ENCODE measurements at places on chromosomes 5 and 9.
A peak's percentile ranks its signal among the peaks of the same experiment; 100 is the strongest.

DNA sequence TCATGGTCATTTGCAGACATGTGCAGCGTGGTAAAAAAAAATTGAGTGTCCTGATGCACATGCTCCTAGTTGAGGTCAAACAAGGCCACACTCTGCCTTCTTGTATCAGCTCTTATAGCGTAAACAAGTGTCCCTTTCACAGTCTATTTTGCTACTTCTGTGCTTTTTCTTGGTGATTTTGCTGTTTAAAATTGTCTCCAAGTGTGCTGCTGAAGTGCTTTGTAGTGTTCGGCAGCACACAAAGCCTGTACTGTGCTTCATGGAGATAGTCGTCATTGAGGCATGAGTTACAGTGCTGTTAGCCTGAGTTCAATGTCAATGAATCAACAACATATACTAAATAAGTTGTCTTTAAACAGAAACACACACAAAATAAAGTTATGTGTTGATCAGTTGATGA, 690.4 kb upstream of the MEF2C start:
- DNase-seq, result no peak

GRCh38 chr5:28542987-28543386, 1504.6 kb upstream of the CDH9 start:
- no peak for DNase-seq

DNA sequence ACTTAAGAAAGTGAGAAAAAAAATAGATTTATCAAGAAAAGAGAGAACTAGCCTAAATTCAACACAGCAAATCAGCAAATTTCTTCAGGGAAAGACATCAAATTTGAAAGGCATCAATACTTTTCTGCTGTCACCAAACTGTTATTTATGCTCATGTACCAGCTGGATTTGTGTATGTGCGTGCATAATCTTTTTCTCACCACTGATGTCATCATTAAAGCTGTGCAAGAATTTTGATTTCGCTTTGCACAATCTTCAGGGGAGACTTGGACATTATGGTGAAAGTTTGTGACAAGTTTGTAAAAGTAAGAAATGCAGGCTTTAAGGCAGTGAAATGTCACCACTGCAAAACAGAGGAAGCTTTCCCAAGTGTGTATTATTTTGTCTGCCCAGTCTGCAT, 215.4 kb downstream of the SLF1 start:
- no peak for DNase-seq

DNA sequence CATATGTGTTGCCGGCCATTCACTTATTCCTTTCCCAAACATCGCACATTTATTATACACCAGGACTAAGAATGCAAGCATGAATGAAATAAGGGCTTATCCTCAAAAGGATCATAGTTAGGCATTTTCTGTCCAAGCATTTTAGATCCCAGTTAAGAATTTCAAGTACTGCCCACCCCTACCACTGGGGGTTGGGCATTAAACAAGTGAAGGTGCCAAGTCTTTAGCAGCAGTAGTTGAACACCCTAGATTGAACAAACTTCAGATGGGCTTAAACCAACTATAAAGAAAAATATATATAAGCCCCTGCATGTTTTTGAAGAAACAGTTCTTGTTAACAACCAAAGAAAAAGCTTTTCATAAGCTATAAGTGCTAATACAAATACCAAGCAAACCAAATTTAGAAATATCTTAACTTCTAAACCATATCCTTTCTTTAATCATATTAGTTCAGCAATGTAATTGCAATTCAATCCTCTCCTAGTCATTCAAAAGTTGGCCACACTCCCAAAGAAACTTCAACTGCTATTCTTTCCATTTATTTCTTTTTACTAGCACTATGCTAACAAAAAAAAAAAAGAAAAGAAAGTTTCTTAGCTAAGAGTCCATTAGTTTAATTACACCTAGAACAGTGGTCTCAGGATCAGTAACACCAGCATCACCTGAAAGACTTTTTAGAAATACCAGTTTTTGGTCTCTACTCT, 149.8 kb downstream of the MLLT3 start:
- DNase-seq, result no peak

- no peak for DNase-seq
Measured at GRCh38 chr5:159097784-159098602, 1.7 kb downstream of the EBF1 start.

- DNase-seq, result no peak
Measured at GRCh38 chr9:86921151-86921923, 26.0 kb downstream of the GAS1 start.

- DNase-seq, result no peak
Measured at GRCh38 chr5:159392871-159393270, 62.6 kb upstream of the IL12B start.

GRCh38 chr5:108858959-108859358, 111.3 kb downstream of the FER start:
- DNase-seq, result no peak

DNA sequence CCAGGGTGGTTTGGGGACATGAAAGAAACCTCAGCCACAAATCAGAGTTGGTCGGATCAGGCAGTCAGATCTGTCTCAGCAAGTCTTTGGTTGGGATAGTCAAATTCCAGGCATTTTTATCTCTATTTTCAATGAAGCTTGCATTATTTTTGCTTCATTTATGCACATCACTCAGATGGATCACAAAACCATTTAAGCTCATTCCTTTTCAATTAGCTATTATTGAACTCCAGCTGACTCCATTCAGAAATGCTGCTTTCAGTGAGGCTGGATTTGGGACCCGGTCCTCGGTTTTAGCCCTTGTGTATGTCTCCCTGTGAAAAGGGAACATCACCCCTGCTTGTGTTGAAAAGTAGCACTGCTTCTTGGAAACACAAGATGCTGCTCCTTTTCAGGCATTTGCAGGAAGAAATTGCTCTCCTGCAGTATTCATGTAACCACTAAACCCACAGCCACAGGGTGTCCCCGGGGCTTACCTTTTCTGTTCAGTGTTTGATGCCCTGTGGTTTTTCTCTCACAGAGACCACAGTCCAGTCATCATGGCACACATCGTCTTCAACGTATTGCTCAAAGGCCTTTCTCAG, 232.9 kb downstream of the NFIB start:
- no peak for DNase-seq

DNA sequence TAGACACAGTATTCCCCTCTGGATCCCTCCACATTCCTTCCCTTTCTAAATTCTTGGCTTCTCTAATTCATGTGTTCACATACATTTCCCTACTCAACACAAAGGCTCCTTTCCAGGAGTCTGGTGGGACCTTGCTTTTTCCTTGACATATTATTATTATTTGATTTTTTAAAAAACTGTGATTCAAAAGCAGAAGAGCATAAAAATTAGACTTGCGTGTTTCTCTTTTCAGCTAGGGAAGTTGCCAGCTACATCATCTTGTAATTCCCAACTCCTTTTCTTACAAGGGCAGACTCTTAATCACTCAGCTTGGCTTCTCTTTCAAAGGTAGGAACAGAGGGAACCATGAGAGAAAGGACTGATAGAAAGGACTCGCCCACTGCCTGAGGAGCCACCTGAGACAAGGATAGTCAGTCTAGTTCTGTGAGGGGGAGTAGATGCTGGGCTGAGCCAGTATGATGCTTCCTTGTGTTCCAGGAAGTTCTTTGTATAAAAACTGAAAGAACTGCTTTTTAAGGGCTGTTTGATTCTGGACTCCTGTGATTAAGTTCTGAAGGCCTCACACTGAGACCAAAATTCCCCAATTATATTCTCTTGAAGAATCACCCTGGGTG, 51.0 kb upstream of the DPYSL3 start:
- no peak for DNase-seq

- no peak for DNase-seq
Measured at GRCh38 chr9:97511655-97512427, 10.4 kb downstream of the TMOD1 start.

- no peak for DNase-seq
Measured at GRCh38 chr5:982377-983237, 26.0 kb upstream of the NKD2 start.

DNA sequence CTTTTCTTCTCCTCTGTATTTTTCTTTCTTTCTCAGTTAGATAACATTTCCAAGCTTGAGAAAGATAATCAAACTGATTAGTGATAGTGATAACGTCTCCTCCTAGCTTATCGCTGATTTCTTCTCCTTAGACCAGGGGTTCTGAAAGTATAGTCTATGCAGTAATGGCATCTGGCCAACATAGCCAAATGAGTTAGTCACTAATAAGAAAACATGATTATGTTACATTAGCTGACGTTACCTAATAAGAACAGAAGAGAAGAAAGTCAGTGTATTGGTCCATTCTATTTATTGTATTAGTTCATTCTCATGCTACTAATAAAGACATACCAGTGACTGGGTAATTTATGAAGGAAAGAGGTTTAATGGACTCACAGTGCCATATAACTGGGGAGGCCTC, 111.2 kb downstream of the STRBP start:
- DNase-seq, result no peak

DNA sequence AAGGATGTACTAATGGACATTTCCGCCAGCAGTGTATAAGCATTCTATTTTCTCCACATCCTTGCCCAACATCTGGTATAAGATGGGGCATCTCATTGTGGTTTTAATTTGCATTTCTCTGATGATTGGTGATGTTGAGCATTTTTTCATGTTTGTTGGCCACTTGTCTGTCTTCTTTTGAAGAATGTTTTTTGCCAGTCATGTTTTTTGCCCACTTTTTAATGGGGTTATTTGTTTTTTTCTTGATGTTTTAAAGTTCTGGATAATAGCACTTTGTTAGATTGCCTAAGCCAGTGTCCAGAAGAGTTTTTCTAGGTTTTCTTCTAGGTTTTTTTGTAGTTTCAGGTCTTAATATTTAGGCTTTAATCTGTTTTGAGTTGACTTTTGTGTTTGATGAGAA, 31.7 kb downstream of the RAD23B start:
- no peak for DNase-seq

DNA sequence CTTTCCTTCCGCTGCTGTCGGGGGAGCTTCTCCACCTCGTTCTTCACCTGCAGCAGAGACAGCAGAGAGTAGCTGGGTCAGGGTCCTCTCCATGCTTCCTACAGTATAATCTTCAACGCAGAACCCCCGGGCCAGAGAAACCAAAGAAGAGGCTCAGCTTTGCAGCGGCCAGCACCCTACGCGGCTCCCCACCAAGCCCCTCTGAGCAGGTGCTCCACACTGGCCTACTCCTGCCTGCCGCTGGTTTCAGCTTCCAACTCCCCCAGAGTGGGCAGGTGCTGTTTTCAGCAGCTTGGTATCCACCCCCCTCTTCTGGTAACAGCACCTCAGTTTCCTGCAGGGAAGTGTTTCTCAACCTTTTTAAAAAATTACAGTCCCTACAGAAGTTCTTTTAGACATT, 58.3 kb upstream of the FBXW11 start:
- DNase-seq, result no peak

DNA sequence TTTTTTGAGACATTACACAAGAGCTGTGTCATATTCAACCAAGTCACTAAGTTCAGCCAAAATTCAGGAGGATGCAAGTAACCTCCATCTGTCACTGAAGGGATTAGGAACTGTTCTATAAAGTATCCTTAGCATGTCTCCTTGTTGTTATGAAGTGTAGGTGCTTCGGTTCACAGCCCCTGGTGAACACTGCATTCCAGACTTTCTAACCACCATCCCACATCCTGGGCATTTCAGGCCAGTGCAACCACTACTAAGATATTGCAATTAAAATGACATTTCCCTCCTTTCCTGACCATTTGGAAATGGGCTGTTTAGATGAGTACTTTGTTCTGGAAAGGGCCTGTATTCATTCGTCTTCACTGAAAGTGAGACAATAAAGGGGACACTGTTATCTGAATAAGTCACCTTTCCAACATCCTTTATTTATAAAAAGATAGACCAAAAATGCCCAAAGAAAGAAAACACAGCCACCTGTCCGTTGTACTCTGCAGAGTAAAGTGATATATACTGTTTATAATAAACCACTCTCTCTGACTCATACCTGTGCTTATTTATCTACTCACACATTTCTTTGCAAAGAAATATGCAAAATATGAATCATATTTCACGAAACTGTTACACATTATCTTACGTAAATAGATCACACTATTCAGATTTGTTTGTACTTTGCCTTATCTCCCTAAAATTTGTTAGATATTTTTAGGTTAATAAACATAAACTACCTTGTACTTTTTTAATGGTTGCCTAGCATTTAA, 861.9 kb downstream of the CDH18 start:
- no peak for DNase-seq

DNA sequence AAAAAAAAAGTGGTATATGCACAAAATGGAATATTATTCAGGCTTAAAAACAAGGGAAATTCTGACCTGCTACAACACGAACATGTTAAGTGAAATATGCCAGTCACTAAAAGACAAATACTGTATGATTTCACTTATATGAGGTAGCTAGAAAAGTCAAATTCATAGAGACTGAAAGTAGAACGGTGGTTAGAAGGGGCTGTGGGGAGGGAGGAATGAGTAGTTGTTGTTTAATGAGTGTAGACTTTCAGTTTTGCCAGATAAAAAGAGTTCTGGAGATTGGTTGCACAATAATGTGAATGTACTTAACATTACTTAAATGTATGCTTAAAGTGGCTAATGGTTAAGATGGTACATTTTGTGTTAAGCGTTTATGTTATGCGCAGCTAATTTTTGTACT, 79.5 kb upstream of the IL12B start:
- no peak for DNase-seq

DNA sequence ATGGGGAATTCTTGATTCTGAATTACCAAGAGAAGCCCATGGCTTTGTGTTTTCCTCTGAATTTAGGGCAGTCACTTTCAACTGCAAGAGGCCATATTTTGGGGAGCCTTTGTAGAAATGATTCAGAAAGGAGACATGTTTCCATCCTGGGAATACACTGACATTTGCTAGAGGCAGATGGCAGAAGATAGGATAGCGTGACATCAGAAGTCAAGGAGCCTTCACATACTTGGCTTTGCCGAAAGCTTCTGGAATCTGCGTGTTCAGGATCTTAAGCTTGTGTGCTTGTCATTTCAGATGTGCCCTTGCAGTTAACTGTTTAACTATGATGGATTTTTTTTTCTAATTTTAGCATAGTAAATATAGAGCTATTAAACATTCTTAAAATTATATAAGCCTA, 296.2 kb downstream of the ARHGEF28 start:
- DNase-seq, result peak; percentile 22

- no peak for DNase-seq
Measured at GRCh38 chr9:121283080-121283398, 15.1 kb downstream of the GSN start.

- peak; percentile 75 for DNase-seq
Measured at GRCh38 chr5:10760096-10760920, 726 bp downstream of the DAP start.

GRCh38 chr5:74546796-74547195, 93.7 kb downstream of the ENC1 start:
- DNase-seq, result no peak

DNA sequence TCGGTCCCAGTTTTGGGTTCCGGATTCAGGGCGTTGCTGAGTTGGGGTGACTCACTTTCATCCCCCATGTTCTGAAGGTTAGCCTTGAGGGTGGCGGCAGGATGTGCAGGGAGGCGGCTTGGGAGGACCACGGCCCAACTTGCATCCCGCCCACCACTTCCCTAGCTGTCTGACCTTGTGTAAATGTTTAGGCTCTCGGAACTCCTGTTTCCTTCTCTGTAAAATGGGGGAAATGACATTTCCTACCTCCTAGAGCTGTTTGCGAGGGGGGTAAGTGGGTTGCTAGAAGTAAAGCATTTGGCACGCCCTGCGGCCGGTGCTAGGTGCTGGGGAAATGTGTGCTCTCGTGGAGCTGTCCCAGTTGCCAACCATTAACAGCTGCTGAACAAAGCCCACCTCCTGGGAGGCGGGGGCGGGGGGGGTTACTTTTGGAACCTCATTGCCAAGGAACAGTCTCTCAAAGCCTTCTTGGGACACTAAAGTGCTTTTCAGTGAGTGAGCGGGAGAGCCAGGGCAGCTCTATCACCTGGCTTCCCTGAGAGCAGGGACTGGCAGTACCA, 27.5 kb downstream of the PTGES2 start:
- DNase-seq, result no peak

- no peak for DNase-seq
Measured at GRCh38 chr5:94872526-94872925, 254.1 kb downstream of the SLF1 start.

All from DMS 273 treated with DMSO at 0.1 percent for 48 hours (cell line).